ENCODE measurements at places on chromosomes 13 and 19.

- peak; percentile 64 for DNase-seq
Observed at GRCh38 chr19:10086591-10087192, 575 bp downstream of the SHFL start.

- DNase-seq, result no peak
Observed at GRCh38 chr19:38952395-38953165, 21.8 kb downstream of the MRPS12 start.

DNA sequence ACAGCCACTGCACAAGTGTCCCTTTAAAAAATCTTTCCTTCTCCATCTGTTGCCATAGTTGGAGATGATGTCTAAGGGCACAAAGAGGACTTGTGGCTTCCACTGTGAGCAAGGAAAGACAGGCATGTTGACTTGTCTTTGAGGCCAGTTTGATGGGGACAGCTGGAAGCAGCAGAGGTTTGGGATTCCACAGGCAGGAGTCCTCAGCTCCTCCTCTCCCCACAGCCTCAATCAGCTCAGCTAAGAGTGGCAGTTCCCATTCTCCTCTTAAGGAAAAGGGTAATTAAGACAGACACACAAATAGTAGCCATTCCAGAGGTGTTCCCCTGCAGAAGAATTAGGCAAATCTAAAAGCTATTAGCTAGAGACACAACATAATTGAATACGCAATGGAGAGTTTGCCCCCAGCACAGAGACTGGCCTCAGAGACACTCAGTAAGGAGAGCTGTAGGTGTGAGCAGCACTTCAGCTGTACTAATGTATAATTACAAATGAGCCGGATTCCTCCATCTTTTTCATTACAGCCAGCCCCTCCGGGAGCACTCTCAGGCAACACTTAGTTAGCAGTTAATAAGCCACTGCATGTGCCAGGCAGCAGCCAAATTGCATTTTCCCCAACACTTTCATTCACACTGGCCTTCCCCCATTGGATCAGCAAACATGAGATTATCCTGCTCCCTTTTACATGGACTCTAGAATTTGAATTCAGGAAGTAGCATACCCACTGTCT, 434.0 kb downstream of the FOXO1 start:
- no peak for DNase-seq

DNA sequence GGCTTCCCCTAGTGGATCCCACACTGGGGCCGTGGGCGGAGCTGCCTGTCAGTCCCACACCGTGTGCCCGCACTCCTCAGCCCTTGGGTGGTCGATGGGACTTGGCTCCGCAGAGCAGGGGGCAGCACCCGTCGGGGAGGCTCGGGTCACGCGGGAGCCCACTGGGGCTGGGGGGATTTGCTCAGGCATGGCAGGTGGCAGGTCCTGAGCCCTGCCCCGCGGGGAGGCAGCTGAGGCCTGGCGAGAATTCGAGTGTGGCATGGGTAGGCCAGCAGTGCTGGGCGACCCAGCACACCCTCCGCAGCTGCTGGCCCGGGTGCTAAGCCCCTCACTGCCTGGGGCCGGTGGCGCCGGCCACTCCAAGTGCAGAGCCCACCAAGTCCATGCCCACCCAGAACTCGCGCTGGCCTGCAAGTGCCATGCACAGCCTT, 481.7 kb upstream of the PRR20A start:
- DNase-seq, result no peak

- no peak for DNase-seq
Observed at GRCh38 chr13:107185889-107186288, 618.0 kb upstream of the ARGLU1 start.

DNA sequence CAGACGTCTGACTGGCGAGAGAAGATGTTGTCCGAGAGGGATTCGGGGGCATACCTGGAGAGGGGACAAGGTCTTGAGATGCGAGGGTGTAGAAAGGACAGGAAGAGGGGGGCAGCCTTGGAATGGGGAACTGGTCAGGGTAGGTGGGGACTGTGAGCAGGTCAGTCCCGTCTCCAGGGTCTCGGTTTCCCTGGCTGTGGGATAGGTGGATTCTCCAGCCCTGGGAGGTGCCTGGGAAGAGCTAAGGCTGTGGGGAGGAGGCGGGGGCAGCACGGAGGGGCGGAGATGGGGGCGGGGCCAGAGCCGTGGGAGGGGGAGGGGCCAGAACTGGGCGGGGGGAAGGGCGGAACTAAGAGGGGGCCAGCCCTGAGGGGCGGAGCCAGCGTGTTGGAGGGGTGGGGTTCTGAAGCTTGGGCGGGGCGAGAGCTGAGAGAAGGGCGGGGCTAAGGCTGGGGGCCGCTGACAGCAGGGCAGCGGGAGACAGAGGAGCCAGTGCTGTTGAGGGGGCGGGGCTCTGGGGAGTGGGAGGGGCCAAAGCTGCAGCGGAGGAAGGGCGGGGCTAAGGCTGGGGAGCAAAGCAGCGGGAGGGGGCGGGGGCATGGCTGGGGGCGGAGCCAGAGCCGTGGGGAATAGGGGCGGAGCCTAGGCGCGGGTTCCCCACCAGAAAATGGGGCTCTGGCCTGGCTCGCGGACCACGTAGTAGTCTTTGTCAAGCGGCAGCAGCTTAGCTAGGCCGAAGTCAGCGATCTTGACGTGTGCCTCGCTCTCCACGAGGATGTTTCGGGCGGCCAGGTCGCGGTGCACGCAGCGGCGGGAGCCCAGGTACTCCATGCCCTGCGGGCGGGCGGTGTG, 9.5 kb upstream of the INSL3 start:
- DNase-seq, result peak; percentile 72

GRCh38 chr13:109396266-109396665, 390.1 kb downstream of the IRS2 start:
- no peak for DNase-seq

GRCh38 chr13:78657699-78658629, 991 bp downstream of the OBI1 start:
- DNase-seq, result no peak

DNA sequence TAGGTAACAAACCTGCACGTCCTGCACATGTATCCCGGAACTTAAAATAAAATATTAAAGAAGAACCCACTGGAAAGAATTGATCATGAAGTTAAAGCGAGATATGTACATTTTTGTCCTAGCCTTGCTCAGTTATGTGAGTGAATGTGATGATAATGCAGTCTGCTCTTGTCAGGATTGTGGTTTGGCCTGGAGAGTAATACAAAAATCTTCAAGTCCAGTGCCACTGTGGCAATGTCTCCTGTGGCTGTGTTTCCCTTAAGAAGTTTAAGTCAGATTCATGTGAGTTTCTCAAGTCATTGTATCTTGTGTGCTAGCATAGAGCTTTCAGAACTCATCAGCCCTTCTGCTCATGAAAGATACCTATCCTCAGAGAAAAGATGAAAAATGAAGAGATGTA, 18.0 kb upstream of the ITGBL1 start:
- DNase-seq, result no peak

GRCh38 chr13:19596960-19597361, 35.6 kb upstream of the TPTE2 start:
- no peak for DNase-seq

GRCh38 chr19:44696939-44697669, 1.8 kb upstream of the CEACAM16 start:
- no peak for DNase-seq

DNA sequence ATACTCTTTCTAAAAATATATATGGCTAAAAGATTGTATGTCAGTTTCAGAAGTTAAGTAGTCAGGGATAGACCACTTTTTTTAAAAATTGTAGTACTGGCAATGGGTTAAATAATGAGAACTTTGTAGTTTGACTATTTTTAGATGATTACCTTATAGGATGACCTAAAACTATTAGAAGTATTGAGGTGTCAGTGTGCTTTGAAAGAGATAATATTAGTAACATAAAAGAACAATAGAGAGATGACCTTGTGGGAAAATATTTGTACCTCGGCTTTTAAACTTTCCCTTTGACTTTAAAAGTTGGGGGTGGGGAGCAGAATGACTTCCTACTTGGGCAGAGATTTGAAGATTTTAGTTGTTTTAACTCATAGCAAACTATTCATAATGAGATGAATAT, 48.3 kb downstream of the SLAIN1 start:
- no peak for DNase-seq

GRCh38 chr13:60080850-60081249, 82.9 kb downstream of the DIAPH3 start:
- no peak for DNase-seq

GRCh38 chr19:41927497-41928192, 604 bp downstream of the ERFL start:
- DNase-seq, result no peak

GRCh38 chr13:71514900-71515743, 351.9 kb downstream of the DACH1 start:
- no peak for DNase-seq
